A549 treated with dexamethasone at 1 μM for 4 hours (cell line): ENCODE measurements at places on chromosomes 7 and 10. TPM values are rescaled to one million over a fixed set of nuclear protein-coding genes. Genes with fewer than 3 reads are reported as not detected.

Gene PNLIP
- total RNA-seq = 0.16 to 0.27 TPM (median 0.21 TPM) in 5 replicates

Gene HOXA1
- 2.6 to 3.8 TPM (median 3.6 TPM) in 5 replicates for total RNA-seq

Gene GIMAP7
- total RNA-seq = not detected in 5 replicates

Gene OPALIN
- total RNA-seq = not detected in 5 replicates

Gene NKX2-3
- total RNA-seq = 0.05 TPM in 2 of 5 replicates, not detected in the others

Gene CPXM2
- not detected in 5 replicates for total RNA-seq

Gene OR2A42
- total RNA-seq = not detected in 5 replicates

Gene TMEM178B
- total RNA-seq = 1.3 to 2.0 TPM (median 1.7 TPM) in 5 replicates

Gene CTBP2
- 101 to 141 TPM (median 139 TPM) in 5 replicates for total RNA-seq

Gene PAPSS2
- total RNA-seq = 16.5 to 23.7 TPM (median 20.8 TPM) in 5 replicates

Gene SLC16A12
- total RNA-seq = 0.45 to 2.0 TPM (median 1.5 TPM) in 5 replicates

Gene TYSND1
- total RNA-seq = 11.2 to 16.5 TPM (median 15.4 TPM) in 5 replicates

Gene PIK3AP1
- 0.50 to 0.84 TPM (median 0.57 TPM) in 5 replicates for total RNA-seq

Gene COL28A1
- 0.43 to 0.85 TPM (median 0.60 TPM) in 5 replicates for total RNA-seq

Gene ORC5
- 21.2 to 34.2 TPM (median 29.8 TPM) in 5 replicates for total RNA-seq

Gene HOXA9
- 0.39 to 0.80 TPM (median 0.52 TPM) in 5 replicates for total RNA-seq

Gene AUTS2
- total RNA-seq = 3.0 to 5.3 TPM (median 4.8 TPM) in 5 replicates

Gene SPDYE9
- total RNA-seq = not detected in 5 replicates

Gene PRPS1L1
- total RNA-seq = not detected in 5 replicates
